ENCODE measurements at places on chromosomes 3 and 15. TPM values are rescaled to one million over a fixed set of nuclear protein-coding genes. Genes with fewer than 3 reads are reported as not detected.

DNA sequence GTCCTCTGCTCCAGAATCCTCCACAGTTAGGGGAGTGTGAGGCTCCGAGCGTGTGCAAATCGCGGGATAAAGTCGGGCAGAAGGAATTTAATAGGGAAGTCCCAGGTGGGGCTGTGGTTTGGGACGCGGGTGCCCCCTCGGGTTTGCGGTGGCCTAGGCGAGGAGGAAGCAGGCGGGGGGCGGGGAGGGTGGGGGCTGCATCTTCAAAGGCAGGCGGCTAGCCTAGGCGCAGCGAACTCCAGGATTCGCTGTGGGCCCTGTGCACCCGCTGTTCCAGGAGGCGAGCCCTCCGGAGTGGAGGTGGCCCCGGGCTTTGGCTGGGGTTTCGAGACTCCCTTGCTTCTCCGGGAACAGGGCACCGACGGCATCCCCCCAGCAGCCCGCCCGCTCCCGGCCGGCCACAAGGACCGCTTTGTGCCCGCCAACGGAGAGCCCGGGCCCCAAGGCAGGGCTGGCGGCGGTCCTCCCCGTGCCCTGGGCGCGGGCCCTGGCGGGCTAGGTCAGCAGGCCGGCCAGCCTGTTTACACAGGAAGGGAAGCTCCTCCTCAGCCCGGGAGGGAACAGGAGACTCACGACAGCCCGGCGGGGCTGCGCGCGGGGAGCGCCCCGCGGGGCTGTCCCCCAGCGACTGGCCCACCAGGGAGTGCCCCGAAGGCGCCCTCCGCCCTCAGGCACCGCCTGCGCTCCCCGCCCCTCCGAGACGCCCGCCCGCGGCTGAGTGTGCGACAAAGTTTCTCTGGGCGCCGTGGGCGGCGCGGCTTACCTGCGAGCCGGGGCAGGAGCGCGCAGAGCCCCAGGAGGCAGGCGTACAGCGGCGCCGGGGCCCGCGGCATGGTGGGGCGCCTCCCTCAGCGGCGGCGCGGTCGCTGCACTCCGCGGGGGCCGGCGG lies 753 bp downstream of the ITGB5 start:
- peak; percentile 80 for DNase-seq

Gene HYPK
- total RNA-seq: 10.9 TPM

- DNase-seq: no peak
Observed at GRCh38 chr3:157290766-157291165, 130.8 kb upstream of the CCNL1 start.

DNA sequence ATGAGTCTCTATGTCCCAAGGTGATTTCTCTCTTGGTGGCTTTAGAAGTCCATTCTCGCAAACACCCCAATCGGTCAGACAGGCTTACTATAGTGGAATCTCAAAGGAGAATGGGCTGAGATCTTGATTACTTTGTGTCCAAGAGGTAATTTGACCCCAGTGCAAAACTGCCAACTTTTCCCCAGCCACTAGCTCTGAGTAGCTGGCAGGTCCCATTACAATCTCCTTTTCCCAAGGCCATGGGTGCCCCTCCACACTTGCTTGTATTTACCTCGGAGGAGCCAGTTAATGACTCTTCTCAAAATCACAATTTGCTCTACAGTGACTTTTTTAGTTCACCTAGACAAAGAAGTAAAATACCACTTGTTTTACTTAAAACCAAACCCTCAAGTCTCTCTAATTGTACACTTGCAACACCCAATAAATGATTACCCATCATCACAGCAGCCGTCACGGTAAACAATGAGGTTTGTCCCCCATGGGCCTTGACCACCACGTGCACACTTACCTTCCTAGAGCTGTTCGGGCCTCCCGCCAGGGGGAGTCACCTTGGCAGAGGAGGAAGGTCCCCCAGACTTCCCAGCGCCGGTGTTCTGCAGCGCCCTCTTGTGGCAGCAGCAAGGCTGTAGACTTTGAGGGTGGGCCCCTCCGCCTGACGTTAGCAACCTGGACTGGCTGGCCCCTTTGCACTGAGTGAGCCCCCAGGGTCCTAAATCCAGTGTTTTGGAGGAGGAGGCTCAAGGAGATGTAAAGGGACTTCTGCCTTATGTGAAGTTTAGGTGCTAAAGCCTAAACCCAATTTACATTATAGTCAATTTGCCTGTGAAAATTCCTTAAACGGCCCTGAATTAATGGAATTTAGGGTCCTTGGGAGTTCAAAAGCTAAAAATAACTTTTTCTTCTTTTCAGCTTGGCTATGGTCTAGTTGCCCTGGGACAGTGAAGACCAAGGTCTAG lies 18.7 kb upstream of the HDAC11 start:
- DNase-seq: peak; percentile 66

DNA sequence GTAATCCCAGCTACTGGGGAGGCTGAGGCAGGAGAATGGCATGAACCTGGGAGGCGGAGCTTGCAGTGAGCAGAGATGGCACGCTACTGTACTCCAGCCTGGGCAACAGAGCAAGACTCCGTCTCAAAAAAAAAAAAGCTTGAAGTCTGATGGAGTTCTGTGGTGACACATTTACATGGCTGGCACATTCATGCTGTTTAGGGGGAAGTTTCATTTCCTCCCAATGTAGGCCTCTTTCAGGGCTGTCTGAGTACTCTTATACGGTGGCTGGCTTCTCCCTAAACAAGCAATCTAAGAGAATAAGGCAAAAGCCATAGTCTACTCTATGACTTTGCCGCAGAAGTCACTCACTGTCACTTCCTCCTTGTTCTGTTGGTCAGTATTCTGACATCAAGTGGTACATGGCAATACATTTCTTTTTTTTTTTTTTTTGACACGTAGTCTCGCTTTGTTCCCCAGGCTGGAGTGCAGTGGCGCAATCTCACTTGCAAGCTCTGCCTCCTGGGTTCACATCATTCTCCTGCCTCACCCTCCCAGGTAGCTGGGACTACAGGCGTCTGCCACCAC lies 41.2 kb downstream of the OIP5 start:
- no peak for DNase-seq

- no peak for DNase-seq
Observed at GRCh38 chr3:32626631-32627030, 56.0 kb upstream of the DYNC1LI1 start.

- DNase-seq: no peak
Observed at GRCh38 chr3:99108508-99108907, 207.0 kb upstream of the DCBLD2 start.

DNA sequence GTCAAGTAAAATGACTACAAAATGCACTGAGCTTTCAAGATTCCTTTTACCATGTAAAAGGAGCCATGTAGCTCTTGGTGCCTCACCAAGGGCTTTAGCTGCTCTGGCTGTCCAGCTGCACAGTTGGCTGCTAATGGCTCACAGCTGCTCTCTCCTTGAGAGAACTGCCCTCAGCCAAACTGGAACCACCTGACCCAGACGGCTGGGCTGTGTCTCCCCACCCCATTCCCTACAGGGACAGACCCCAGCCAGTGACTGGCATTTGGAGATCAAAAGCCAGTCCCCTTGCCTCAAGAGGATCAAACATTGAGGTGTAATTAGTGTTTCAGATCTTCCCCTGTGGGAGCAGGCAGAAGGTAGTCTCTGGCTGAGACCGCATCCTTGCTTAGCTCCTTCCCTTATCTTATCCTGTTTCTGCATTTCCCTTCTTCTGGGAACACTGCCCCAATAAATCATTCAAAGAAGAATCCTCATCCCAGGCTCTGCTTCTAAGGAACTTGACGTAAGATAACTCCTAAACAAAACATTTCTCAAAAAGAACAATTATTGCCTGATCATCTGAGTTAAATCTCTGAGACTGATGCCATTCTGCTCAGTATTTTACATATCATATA lies 28.6 kb upstream of the UBE2E2 start:
- DNase-seq: no peak

GRCh38 chr15:52241489-52241888 lies 50.3 kb upstream of the GNB5 start:
- DNase-seq: no peak

Gene CNOT10
- total RNA-seq: 13.4 TPM

DNA sequence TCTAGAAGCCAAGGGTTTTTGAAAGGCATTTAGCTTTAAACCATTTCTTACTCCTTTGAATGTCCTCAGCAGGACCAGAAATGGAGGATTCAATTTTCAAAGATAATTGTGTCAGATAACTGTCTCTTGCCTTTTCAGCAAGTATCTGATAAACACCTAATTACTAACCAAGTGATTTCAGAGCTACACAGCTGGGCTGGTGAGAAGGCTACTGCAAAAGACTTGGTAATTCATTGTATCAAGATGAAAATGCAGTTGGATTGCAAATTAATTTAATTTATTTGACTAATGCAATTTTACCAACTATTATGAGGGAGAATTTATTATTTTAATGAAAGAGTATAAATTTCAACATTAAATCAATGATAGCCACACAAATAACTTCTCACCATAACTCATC lies 165.4 kb downstream of the ROBO1 start:
- no peak for DNase-seq

Gene ANAPC13
- total RNA-seq: 46.6 TPM

DNA sequence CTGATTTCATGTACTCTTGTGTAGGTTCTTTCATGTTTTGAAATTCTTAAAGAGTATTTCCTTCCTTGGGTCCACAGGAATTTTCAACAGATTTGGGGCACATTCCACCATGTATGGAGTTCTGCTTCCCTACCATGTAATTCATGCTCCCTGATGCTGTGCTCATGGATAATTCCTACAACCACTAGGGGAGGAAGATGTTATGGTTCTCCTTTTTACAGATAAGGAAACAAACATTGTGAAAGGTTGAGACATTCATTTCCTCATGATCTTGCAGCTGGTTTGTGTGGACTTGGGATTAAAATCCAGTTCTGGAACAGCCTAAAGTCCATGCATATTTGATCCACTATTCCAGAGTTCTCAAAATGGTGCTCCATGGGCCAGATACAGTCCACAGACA lies 174.9 kb upstream of the FRMD4B start:
- DNase-seq: no peak

- peak; percentile 96 for DNase-seq
Observed at GRCh38 chr3:132659365-132660051, at the start of gene ACAD11. Gene ACAD11, minus strand, starts transcription at chr3:132659809. Its CDS starts 58 bp downstream, at chr3:132659751.

GRCh38 chr3:175224051-175224450 lies 364.9 kb downstream of the NAALADL2 start:
- peak; percentile 86 for DNase-seq

- no peak for DNase-seq
Observed at GRCh38 chr3:156604642-156605144, 49.8 kb upstream of the SSR3 start.

DNA sequence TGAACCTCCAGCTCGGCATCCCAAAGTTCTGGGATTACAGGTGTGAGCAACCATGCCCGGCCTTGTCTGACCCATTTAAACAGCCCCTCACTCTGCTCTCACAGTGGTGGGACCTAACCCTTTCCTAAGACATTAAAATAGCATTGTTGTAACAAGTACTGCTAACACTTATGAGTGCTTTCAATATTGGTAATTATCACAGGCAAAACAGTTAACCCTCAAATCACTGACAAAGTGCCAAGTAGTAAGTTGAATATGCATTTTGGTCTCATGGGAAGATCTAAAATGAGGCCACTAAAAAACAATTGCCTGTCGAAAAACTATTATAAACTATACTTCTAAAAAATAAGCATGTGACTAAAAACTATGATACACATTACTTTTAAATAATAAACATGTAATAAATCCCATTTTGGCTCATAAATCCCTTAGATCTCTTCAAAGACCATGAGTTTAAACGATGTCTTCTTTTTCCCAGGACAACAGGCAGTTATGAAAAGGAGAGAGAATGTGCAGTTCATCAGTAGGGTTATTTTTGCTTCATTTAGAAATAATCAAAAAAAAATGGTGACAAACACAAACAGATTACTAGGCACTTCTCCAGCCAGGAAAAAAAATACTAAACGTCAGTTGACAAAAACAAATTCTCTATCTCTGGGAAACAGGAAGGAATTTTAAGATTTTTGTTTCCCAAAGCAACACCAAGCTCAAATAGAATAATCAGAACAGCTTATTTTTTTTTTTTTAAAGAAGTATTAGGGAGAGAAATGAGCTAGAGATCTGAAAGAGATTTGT lies 95.4 kb downstream of the RFTN1 start:
- DNase-seq: no peak

GRCh38 chr3:127629467-127630403 lies 750 bp downstream of the PODXL2 start:
- DNase-seq: no peak

DNA sequence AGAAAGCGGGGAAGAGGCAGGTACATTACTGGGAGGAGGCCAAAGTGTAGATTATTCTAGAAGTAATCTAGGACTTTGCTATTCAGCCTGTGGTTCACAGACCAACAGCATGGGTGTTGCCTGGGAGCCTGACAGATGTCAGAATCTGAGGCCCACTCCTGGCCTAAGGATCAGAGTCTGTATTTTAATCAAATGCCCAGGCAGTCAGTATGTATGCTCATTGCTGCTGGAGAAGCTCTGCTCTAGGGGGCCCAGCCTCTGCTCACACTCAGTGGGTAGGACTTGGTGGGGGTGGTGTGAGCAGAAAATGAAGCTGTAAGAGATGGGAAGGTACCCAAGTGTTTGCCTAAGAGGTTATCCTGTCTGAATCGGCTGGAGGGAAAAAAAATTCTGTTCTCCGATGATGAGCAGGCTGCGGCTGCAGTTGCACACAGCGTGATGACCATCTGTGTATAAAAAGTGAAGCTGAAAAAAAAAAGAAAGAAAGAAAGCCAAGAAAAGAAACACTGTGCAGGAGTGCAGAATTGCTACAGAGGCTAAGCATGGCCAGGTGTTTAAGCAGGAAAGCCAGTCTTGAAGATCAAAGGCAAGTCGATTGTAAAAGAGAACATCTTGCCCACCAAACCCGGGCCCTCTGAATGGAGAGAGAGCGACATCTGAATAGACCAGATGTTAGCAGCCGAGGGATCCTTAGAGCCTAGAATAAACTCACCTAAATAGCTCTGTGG lies 65.2 kb downstream of the EIF4E3 start:
- DNase-seq: no peak

DNA sequence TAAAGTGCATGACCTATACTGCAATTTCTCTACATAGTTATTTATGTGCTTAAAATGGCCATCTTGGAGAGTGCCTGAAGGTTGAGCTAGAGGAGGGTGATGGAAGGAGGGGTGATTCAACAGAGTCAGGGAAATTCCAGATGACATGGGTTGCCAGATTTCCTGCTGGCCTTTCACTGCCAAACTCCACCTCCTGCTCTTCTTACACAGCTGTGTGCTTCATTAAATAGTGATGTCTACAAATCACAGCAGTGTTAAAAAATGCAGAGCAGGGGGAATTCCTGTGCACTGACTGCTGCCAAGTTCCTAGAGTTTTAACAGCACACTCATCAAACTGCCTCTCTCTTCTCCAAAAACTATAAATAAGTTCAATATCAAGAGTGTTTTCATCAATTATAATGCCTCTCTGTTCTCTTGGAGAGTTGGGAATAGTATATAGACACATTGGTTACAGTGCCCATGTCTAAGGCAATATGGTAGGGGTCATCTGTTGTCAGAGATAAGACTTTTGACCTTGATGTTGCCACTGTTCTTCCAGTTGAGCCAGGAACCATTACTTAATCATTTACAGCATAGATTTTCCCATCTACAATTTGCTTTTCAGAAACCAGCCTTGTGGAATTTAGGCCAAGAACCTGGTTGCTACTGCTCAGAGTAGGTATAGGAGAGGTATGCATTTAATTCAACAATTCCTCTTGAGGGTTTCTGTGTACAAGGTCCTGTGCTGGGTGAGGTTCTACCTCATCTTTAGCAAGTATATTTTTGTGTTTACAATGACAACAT lies 79.6 kb downstream of the TP63 start:
- DNase-seq: no peak

All from right lobe of liver (tissue), 6 donors.